GM06990 (cell line): ENCODE measurements at places on chromosomes 12 and 14.

- no peak for DNase-seq
These were observed 5.7 kb upstream of the CAND1 start for GRCh38 chr12:67263471-67263870.

DNA sequence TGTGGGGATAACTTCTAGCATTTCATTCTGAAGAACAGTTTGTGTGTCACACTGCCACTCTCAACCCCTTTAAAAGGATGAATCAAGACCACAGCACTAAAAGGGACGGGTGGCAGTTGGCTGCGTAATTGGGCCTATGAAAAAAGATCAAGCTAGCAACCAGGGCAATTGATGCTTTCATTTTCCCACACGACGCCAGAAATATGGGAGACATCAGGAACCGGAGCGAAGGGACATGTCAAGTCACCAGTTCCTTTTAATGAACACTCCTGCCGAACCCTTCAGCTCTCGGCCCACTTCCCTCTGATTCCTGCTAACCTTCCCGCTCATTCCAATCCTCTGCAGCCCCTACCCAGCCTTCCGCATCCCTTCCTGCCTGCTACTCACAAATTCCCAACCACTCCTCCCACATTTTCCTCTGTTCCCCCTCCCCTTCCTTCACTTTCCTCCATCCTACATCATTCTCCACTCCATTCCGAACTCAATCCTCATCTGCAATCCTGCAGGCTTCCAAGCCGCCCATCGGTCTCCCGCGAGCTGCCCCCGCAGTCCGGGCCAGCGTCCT, 753 bp downstream of the CSRNP2 start:
- DNase-seq, result no peak

DNA sequence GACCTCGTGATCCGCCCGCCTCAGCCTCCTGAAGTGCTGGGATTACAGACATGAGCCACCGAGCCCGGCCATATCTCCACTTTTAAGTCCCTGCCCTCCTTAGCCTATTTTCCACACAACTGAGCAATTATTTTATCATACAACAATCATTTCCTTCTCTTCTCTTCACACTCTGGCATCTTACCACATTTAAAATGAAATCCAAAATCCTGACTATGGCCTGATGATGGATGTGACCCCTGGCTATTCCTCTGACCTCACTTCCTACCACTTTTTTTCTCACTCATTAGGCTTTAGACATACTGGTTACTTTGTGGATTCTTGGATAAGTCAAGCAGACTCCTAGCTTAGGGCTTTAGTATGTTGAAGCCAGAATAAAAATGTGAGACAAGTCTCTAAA, 21.9 kb upstream of the EID3 start:
- no peak for DNase-seq

- no peak for DNase-seq
These were observed 60.0 kb downstream of the TTC6 start for GRCh38 chr14:37655418-37655817.

DNA sequence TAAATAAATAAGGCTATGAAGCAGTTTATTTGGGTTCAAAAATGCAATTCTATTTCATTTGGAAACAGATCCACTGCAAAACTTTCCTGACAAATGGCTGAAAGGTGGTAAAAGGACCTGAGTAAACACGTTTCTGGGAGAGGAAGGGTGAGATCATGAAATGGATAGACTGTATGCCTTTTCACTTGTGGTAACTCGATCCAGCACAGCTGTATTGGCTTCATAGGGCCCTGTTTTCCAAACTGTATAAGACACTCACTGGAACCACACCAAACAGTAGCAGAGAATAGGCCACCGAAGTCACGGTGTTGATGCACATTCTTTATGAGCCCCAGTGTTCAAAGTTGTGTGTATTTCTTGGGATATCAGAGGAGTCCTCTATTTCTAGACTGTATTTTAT, 325.2 kb upstream of the DIO2 start:
- no peak for DNase-seq

GRCh38 chr12:109550281-109550680, 23.0 kb downstream of the MMAB start:
- no peak for DNase-seq

DNA sequence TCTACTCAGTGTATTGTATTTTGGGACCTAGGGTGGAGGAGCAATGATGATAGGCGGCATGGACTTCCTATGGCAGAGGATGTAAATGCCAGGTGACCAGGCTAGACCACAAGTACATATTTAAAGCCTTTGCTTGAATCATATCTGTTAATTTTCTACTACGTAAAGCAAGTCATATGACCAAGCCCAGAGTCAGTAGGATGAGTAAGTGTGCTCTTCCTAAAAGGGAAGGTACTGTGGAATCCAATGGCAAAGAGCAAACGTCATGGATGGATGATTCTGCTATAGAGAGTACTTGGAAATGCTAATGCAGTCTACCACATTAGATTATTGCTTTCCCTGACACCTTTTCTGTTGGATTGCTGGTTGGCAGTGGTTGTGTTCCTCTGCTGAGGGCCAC, 16.8 kb downstream of the GPATCH2L start:
- no peak for DNase-seq

DNA sequence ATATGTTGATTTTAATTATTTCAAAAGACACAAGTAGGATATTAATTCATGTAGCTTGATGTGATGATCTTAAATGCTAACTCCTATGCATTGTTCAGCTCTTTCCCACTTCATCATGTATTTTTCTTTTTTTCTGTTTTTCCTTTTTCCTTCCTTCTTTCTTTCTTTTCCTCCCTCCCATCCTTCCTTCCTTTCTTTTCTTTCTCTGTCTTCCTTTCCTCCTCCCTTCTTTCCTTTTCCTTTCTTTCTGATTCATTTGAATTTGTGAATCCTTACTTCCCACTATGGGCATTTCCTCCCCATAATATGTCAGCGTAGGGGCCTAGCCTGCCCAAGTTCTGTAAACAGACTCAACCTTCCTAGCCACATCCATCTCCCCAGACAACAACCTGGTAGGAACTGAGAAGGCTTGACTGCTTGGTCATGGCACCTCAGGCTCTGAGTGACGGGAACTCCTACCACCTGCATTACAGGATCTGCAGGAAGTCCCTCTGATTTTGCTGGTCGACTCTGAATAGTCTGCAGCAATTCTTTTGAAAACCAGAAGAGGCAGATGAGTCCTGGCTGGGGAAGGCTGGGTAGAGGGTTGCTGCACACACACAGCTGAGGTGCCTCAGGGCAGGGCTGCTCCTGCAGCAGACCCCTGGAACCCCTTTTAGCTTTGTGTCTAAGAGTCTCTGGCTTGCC, 33.4 kb upstream of the BHLHE41 start:
- DNase-seq, result peak; percentile 53

GRCh38 chr14:101105045-101105444, 201.5 kb upstream of the RTL1 start:
- no peak for DNase-seq

GRCh38 chr14:85574853-85575616, 45.1 kb downstream of the FLRT2 start:
- no peak for DNase-seq

DNA sequence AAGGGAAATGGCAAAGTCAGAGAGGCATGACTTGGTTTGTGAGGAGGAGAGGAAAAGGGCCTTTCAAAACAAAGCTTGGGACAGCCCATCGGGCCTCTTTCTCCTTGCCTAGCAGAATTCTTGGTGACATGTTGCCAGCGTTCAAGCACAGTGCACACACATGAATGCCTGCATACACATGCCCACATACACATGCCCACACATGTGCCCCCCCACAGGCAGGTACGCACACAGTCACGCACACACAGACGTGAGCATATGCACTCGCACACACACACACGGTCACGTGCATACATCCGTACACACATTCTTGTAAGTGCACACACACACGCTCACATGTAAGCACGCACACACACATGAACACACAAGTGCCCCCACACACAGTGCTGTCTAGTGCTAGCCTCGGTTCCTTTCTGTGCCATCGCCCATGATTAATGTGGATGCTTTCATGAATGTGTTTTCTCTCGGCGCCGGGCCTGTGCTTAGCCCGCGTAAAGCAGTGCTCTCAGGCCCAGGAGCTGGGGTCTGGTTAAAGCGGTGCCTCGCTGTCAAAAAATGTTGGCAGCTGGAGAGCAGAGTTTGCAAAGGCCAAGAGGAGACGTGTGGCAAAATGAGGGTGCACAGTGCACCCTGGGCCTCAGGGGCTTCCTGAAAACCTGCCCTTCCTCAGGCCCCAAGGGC, 328.8 kb upstream of the DIO3 start:
- no peak for DNase-seq

- no peak for DNase-seq
These were observed 866 bp upstream of the PITPNM2 start for GRCh38 chr12:123151457-123152454.

GRCh38 chr12:76313299-76313698, 34.9 kb downstream of the BBS10 start:
- no peak for DNase-seq

GRCh38 chr14:24418492-24418873, 11.0 kb downstream of the CBLN3 start:
- no peak for DNase-seq

DNA sequence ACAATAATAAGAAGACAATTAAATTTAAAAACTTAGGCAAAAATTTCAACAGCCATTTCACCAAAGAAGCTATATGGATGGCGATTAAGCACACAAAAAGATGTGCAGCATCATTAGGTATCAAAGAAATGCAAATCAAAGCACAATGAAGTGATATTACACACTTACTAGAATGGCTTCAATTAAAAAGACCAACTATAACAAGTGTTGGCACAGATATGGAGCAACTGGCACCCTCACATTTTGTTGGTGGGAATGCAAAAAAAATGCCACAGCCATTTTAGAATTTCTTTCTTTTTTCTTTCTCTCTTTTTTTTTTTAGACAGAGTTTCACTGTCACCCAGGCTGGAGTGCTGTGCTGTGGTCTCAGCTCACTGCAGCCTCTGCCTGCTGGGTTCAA, 1.9 kb upstream of the PRDM4 start:
- DNase-seq, result no peak

GRCh38 chr14:69808919-69809808, 12.1 kb upstream of the SLC10A1 start:
- DNase-seq, result no peak

DNA sequence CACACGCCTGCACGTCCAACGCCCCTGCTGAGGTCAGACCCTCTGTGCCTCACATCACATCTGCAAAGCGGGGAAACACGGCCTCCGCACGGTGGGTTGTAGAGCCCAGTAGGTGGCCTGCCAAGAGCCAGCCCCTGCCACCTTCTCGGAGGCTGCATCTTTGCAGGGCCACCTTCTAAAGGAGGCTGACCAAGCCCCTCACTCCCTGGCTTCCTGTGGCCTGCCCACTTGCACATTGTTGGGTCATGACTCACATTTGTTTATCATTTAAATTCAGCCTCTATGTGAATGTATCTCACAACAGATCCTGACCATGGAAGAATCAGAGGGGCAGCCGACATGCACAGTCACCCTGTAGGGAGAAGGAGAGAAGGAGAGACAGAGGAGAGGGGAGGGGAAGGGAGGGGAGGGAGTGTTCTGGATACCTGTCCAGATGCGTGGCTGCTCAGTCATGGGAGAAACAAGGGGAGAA, 319.5 kb upstream of the DIO3 start:
- DNase-seq, result no peak

- no peak for DNase-seq
These were observed 26.5 kb upstream of the ACTN1 start for GRCh38 chr14:69005432-69006148.

DNA sequence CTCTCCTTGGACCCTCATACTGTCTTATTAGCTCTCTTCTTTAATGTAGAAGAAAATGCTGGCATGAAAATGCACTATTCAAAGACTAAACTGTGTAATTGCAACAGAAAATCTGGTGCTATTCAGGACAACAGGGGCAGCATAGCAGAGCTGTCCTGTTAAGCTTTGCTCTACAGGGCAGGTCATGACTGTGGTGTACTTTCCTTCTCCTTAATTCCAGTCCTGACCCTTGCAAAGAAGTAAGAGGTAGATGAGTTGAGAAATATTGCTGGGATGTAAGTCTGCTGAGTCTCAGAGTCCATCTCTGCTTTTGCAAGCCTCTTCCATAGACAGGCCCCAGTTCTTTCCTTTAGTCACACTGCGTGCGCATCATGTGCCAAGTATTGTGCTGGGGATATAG, 52.6 kb upstream of the STK38L start:
- DNase-seq, result no peak

- no peak for DNase-seq
These were observed 239.2 kb downstream of the NUAK1 start for GRCh38 chr12:105899589-105899988.

GRCh38 chr12:30106204-30106965, 322.6 kb upstream of the TMTC1 start:
- no peak for DNase-seq

- no peak for DNase-seq
These were observed 1.9 kb downstream of the ARHGEF40 start for GRCh38 chr14:21072031-21072473.

DNA sequence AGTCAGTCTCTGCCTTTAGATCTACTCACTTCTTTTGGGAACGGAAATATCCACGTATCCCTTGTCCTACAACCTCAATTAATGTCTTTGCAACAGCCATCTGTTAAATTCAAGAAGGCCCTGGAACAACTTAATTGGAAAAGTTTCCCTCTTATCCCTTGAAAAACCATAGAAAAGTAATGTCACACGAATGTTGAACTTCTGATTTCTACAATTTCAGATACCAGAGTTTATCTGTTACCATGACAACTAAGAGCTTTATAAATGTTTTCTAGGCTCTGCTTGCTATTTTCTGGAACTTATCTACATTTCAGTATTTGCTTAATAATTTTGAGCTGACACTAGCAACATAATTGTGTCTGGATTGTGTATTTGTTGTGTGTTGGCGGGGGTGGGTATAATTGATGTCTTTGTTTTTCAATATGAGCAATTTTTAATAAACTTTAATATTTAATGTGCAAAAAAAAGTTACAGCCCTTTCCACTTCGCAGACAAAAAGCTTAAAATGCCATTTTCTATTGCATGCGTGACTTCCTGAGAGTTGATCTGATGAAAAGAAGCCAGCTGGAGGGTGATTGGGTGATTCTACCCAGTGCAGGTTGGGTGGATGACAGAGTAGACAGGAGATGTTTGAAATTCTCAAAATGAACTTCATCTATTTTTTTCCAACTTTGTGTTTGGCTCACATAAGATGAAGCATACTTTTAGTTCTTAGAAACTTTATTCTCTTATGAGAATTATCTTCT, 11.8 kb upstream of the EDDM3A start:
- no peak for DNase-seq

- no peak for DNase-seq
These were observed 225.2 kb downstream of the NEDD1 start for GRCh38 chr12:97132270-97132669.
